ENCODE measurements at places on chromosomes 13 and 19. TPM values are rescaled to one million over a fixed set of nuclear protein-coding genes. Genes with fewer than 3 reads are reported as not detected.

The ACP5 gene
- 18.3 TPM for total RNA-seq

The CASP14 gene
- total RNA-seq, result not detected

The PSG11 gene
- not detected for total RNA-seq

The NCAN gene
- 0.08 TPM for total RNA-seq

The PTBP1 gene
- total RNA-seq, result 326 TPM

The COL4A2 gene
- not detected for total RNA-seq

DNA sequence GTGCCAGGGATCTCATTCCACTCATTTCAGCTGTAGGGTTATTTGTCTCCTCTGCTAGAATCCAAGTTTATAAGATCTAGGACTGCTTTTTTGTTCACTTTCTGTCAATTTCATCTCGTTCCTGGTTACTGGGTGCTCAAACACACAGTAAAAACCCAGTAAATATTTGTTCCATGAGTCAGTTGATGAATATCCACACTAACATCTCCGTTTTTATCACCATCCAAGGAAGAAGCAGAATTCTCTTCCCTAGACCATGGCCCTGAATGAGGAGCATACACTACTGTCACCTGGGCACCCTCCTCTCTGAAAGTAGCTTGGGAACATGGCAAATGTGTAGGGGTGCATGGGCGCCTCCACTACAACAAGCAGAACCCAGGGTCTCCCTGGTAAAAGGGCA is 390.8 kb downstream of the FOXO1 start:
- DNase-seq, result no peak

GRCh38 chr19:14425696-14426138 is 6.6 kb upstream of the DDX39A start:
- no peak for DNase-seq

GRCh38 chr19:47544476-47544875 is 28.5 kb downstream of the ZNF541 start:
- no peak for DNase-seq

GRCh38 chr13:77230560-77230959 is 96.3 kb downstream of the MYCBP2 start:
- no peak for DNase-seq

DNA sequence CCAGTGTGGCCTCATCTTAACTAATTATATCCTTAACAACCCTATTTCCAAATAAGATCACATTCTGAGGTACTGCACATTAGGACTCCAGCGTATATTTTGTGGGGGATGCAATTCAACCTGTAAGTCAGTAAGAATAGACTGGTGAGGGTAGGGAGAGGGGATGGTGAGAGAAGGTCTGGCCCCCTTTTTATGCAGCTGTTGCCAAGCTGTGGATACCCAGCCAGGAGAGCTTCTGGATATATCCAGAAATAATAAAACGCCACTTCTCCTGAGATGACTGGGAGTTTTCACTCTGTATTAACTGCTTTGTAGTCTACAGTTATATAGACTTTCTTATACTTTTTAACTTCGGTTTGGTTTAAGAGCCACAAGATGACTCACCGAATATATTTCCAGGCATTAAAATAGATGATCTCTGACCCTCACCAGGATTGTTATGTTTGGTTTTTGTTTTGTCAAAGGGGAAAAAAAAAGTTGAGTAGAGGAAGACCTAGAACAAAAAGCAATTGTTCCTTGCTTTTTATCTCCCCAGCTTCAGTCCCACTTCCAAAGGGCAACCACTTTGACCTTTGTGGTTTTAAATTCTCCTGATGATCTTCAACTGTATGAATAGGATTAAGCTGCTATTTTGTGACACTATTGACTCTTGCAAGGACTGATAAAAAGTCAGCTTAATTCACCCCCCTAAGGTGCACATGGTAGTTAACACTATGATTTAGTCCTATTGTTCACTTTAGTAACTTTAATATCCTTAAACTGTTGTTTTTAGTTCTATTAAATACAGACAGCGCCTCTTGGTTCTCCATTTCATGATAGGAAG is 3.1 kb upstream of the NEK3 start:
- DNase-seq, result no peak

DNA sequence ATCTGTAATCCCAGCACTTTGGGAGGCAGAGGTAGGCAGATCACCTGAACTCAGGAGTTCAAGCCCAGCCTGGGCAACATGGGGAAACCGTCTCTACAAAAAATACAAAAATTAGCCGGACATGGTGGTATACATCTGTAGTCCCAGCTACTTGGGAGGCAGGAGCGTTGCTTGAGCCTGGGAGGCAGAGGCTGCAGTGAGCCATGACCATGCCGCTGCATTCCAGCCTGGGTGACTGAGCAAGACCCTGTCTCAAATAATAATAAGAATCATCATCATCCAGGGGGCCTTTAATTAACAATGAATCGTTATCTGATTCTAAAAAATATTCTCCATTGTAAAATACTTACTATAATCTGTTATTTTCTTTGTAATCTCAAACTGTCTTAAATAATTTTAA is 283.4 kb downstream of the DACH1 start:
- no peak for DNase-seq

DNA sequence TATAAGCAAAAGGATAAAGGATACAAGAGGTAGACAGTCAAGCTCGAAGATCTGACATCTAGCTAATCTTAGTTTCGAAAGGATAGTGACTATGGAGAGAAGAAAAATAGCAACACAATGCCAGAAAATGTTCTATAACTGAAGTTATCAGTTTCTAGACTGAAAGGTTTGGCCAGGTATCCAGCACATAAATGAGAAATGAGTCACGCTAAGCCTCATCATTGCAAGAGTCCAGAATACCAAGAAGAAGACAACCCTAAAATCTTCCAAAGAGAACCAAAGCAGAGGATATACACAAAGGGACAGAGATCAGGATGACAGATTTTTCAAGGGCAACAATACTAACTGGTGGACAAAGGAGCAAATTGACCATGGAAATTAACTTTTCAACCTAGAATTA is 237.0 kb downstream of the POSTN start:
- no peak for DNase-seq

DNA sequence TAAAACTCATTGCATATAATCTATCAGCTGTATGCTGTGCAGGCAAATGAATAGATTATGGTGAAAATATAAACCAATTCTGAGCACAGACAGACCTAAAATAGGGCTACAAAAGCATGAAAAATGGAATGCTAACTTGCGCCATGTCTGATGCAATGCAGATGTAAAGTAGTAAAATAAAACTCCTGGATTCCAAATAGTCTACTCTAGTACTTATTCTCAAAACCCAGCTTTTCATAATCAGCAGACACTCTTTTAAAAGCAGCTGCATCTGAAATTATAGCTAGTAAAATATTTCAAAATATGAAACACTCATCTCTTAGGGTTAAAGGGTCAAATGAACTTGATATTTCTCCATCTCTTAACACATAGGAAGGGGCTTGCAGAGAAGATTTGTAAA is 4.7 kb upstream of the POMP start:
- no peak for DNase-seq

- DNase-seq, result no peak
These were observed 14.7 kb upstream of the POSTN start for GRCh38 chr13:37613236-37613635.

- no peak for DNase-seq
These were observed 23.6 kb downstream of the DOCK9 start for GRCh38 chr13:98954313-98954712.

DNA sequence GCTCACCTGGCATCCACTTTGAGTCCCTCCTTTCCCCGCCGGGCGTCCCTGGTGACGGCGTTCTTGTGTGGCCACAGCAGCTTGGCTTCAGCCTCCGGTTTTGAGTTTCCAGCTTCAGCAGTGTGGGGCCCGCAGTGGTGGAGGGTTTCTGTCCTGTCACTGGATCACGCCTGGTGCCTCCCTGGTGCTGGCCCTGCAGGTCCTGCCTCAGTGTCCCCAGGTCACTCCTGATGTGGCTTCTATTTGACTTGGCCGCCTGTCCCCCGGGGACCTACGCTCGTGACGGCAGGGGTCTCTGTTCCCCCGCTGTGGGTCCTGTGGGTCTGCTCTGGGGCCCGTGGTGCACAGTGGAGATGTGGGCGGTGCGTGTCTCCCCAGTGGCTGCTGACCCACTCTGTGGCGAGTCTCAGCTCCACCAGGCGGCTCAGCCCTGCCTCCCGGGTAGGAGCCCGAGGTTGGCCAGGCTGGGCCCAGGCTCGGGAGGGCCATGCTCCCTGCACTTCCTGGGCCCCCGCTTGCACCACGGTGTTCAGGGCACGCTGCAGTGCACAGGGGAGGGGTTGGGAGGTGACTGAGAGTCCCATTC is 1.9 kb downstream of the ATP4B start:
- no peak for DNase-seq

DNA sequence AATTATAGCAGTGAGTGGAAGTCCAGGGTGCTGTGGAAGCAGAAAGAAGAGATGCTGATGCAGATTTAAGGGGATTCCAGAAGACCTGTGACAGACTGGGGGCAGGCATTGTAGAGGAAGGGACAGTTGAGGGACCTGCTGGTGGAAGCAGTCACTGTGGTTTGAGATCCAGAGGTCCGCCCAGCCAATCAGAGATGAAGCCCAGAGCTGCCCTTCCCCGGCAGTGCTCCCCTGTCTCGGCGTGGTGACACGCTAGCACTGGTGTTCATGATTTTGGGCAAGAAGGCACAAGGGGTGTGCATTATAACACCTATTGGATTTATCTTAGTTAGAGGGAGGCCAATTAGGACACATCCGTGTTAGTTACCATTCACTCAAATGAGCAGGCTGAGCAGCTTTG is 16.1 kb downstream of the TNFRSF19 start:
- DNase-seq, result no peak

GRCh38 chr13:46656786-46657185 is 103.8 kb downstream of the LRCH1 start:
- no peak for DNase-seq

- DNase-seq, result no peak
These were observed 12.2 kb downstream of the LAIR1 start for GRCh38 chr19:54352546-54352945.

DNA sequence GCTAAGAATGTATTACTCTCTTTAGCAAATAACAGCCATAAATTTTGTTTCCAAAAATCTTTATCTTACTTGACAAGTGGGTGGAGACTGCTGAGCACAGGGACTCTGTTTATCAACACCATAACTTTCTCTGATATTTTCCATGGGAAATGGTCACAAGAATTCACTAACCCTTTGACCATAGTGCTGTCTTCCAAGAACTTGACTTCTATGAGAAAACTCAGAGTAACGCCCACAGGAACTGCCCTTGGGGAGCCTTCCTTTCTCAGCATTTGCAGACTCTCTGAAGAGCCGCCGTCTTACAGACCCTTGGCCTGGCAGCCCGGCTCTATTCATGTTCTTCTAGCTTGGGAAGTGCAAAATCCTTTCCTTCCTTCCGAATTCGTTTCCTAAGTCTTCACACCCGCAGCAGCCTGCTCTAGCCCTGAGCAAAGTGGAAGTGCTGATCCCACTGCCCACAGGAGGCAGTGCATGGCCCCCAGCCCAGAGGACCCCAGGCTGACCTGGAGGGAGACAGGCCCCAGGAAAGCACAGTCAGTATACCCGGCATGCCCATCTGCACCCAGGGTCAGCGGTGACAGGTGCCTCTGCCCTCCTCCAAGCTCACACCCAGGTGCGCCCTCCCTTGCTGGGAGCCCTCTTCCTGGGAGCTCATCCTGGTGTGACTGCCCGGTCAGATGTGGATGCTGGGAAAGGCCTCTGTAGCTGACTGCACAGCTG is 10.2 kb downstream of the GAS6 start:
- no peak for DNase-seq
